ENCODE measurements at places on chromosomes 5 and 9.

DNA sequence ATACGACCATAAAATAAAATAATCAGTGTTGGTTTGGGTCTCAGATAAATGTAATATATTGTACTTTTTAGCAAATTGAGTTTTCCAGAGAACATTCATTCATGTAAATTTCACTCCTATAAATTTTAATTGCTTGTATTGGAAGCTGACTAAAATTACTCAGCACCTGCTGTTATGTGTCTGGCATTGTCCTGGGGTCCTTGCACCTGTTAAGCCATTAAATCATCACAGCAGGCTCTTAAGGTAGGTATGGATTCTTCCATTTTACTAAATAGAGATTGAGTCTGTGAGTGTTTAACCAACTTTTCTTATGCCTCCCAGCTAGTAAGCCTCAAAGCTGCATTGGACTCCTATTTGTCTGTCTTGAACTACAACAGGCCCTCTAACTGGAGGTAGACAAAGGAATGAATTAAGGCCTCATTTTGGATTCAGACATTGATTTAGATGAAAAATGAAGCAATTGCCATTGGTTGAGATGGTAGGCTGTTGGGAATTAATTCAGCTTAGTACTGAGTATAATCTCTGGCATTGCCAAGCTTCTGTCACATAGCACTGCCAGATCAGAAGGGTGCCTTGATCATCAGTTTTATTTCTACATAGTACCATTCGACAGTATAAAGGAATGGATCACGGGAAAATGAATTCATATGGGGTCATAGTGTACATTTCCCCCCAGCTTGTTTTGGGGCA is 78.9 kb downstream of the PARP8 start:
- DNase-seq = peak; percentile 10

GRCh38 chr5:14120176-14120575 is 23.0 kb upstream of the TRIO start:
- DNase-seq = no peak

- no peak for DNase-seq
Observed at GRCh38 chr9:21336457-21336856, 1.3 kb upstream of the KLHL9 start.

DNA sequence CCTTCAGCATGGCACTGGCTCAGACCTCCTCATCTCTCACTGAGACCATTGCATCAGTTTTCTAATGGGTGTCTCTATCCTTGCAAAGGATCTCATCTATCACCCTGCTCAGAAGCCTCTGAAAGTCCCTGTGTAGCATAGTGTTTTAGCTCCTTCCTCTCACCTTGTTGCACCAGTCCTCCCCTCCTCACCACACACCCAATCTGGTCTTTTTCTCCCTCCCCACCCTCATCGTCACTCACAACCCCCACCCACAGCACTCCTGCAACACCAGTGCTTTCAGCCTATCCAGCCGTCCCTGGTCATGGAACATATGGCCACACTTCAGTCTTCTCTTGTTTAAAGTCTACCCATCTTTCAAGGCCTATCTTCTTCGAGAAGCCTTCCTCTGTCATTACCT is 74.5 kb downstream of the ANGPTL2 start:
- no peak for DNase-seq

DNA sequence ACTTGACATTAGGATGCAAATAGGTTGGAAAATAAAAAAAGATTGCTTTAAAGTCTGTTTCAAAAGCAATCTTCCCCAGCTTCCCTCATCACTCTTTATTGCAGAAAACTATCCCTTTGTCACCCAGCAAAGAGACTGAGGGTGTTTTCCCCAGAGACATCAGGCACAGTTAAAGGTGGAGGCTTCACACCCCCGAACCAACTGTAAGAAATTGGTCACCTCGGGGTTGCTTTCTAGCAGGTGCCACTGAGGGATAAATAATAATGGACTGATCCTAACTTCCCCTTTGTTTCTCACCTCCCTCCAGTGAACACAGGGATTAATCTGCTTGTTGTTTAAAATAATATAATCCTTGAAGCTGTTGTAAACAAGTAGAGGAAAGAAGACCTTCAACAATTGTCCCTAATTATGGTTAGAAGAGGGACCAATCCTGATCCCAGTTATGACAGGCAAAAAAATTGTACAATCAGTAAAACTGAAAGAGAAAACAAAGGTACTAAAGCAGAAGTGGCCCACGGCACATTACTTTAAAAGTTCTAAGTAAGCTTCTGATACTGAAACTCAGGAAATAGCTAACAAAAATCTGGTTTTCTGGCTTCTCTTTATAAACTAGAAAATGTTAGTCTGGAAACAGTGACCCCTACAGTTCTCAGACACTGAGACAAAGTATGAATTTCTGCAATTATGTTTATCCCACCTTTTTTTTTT is 6.6 kb upstream of the PCSK1 start:
- no peak for DNase-seq

- DNase-seq = peak; percentile 19
Observed at GRCh38 chr9:125295657-125296056, 34.0 kb downstream of the GAPVD1 start.

GRCh38 chr9:91087462-91087759 is 274.3 kb downstream of the AUH start:
- DNase-seq = no peak

- DNase-seq = no peak
Observed at GRCh38 chr9:109107402-109108240, 12.1 kb downstream of the TMEM245 start.

DNA sequence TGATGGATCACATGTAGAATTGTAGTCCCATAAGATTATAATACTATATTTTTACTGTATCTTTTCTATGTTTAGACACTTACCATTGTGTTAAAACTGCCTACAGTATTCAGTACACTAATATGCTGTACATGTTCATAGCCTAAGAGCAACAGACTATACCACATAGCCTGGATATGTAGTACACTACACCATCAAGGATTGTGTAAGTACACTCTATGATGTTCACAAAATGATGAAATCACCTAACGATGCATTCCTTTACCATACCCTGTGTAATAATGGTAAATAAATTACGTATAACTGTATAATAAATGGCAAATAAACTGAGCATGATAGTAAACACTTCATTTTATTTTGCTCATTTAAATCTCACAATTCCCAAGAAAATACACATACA is 60.3 kb downstream of the RICTOR start:
- no peak for DNase-seq

DNA sequence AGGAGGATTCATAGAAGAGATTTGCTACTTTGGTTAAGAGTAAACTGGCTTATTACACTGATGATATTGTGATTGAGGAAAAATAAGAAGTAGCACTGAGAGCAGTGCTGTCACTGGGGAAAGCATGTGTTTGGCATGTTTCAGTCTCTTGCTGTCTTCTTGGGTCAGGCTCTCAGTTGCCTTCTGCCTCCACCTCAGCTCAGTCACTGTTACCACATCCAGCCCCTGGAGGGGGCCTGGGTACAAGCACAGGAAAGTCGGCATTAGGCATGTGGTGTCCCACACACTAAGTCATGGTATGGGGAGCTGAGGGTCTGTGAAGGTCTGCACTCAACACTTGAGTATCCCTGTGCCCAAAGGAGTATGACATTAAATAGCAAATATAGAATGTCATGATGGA is 958.3 kb upstream of the CDH9 start:
- no peak for DNase-seq

- DNase-seq = no peak
Observed at GRCh38 chr9:35750256-35750531, 1.1 kb downstream of the RGP1 start.

DNA sequence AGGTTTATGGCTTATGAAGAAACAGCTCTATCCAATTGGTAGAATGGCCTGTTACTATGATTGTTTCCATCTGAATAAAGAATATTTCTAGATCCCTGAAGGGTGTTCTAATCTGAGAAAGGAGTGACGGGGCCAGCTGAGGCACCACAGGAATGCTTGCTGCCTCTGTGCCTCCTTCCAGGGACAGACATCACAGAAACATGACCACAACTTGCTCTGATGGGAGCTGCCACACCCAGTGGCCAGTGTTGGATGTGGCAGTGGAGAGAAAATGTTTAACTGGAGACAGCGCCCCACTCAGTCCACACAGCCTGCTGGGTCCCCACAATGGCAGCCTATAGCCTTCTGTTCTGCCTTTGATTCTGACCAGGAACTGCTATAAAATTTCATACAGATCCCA is 38.6 kb upstream of the TESK1 start:
- no peak for DNase-seq

- DNase-seq = no peak
Observed at GRCh38 chr9:77872177-77872576, 159.4 kb downstream of the GNAQ start.

DNA sequence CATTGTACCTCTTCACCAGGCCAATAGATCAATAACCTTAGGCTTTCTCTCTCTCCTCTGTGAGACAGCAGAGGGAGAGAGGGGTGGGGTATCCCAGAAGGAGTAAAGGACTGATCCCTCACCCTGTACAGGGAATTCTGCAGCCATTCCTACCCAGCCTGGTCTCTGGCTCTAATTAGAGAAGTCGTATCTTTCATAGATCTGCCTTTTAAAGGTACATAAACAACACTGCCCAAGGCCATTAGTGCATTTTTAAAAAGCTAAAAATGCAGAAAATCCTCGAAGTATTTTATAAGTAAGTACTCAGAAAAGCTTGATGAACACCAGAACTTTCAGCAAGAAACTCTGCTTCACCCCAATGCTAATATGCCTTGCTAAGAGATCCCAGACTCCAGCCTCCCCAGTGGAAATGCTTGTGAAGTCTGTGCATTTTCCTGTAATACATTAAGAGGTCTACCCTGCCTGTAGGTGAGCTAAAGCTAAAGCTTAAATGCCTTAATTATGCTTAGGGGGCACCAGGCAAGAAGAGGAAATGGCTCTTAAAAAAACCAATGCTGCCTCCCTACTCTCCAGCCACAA is 200.0 kb upstream of the ANKRD55 start:
- DNase-seq = no peak

GRCh38 chr5:169781420-169782345 is 144.6 kb downstream of the DOCK2 start:
- no peak for DNase-seq

- DNase-seq = no peak
Observed at GRCh38 chr9:118630931-118631595, 738.2 kb downstream of the BRINP1 start.

DNA sequence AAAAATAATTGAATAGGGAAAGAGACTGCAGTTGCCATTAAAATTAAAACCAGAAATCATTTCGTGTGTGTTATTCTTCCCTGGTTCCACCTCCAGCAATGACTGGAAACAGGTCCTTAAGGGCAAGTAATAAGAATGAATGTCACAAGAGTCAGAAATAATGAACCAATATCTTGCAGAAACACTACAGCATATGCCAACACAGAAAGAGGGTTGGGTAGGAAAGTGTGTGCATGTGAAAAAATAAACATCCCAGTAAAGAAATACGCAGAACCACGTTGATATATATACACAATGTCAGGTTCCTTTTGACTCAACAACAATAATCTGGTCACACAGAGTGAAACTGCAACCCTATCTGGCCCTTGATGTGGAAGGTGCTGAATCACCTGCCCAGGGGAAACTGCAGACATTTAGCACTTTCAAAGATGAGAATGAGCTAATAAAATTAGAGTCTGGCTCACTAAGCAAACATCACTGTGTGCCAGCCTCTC is 15.0 kb downstream of the HMHB1 start:
- no peak for DNase-seq

DNA sequence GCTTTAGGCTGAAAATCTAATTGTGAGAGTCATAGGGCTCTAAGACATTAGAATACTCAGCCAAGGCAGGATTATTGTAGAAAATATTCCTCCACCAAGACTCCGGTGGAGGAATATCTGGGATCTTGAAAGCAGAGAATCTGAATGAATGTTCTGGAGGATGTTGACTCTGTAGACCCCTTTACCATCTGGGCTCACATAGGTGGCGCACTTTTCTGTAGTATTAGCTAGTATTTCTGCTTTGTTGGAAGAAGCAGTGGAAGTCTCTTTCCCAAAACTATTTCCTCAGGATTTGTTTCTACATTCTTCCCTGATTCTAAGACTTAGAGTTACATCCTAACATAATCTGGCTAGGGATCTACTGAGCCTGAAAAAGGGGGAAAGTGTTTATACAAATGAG is 752.4 kb upstream of the SEMA6A start:
- DNase-seq = no peak

DNA sequence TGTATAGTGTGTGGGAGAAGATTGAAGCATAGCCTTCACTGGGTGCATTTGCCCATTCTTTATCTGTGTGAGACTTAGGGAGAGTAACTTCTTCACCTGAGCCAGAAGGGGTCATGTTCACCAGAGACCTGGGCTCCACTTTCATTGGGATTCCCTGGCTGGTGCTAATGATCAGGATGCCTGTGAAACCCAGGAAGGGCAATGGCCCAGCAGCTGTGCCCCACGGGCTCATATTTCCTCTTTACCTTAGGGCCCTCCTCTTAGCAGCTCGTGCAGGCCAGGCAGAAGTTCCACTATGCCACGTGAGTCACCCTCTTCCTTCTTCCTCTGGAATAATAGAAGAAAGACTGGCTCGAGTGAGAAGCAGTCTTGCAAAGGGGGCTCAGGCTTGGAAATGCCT is 5.0 kb downstream of the PPARGC1B start:
- no peak for DNase-seq

DNA sequence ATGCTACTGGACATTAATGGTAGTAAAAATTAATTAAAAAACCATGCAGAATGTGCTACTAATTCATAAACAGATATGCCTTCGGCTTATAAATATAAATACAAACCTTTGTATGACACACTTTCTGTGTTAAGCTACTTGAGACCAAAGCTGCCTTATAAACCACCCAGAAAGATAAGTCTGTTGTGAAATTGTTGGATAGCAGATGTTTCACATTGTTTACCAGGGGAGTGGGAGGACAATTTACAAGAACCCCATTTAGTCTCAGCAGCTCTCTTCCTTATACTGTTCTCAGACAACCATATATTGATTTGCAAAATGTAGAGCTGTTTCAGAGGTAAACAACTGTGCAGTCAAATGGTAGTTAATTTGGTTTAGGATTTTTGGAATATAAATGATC is 524.4 kb downstream of the PRR16 start:
- DNase-seq = no peak

DNA sequence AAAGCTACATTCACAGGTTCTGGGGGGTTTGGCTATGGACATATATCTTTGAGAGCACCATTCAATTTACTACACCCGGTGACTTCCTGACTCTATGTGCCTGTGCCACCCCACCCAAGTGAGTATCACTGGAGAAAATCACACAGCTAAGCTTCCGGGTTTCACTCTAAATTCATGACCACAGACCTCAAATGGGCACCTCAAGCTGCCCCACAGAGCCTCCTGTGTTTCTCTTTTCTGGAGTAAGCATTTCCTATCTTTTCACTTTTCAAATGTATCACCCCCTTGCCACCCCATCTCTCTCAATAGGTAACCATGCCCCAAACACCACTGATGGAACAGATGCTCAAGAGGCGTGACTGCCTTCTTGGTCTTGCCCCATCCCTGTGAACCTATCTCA is 49.2 kb upstream of the NEK6 start:
- DNase-seq = no peak

- no peak for DNase-seq
Observed at GRCh38 chr9:124361128-124361527, 54.1 kb downstream of the PSMB7 start.
